Activated CD8-positive, alpha-beta memory T cell treated with anti-CD3 and anti-CD28 coated beads for 1 hour (primary cell): ENCODE measurements at places on chromosomes 1 and 21.

- no peak for DNase-seq
Measured at GRCh38 chr1:182120411-182121258, 59.1 kb upstream of the ZNF648 start.

- DNase-seq = no peak
Measured at GRCh38 chr1:165634154-165634921, 3.3 kb downstream of the MGST3 start.

DNA sequence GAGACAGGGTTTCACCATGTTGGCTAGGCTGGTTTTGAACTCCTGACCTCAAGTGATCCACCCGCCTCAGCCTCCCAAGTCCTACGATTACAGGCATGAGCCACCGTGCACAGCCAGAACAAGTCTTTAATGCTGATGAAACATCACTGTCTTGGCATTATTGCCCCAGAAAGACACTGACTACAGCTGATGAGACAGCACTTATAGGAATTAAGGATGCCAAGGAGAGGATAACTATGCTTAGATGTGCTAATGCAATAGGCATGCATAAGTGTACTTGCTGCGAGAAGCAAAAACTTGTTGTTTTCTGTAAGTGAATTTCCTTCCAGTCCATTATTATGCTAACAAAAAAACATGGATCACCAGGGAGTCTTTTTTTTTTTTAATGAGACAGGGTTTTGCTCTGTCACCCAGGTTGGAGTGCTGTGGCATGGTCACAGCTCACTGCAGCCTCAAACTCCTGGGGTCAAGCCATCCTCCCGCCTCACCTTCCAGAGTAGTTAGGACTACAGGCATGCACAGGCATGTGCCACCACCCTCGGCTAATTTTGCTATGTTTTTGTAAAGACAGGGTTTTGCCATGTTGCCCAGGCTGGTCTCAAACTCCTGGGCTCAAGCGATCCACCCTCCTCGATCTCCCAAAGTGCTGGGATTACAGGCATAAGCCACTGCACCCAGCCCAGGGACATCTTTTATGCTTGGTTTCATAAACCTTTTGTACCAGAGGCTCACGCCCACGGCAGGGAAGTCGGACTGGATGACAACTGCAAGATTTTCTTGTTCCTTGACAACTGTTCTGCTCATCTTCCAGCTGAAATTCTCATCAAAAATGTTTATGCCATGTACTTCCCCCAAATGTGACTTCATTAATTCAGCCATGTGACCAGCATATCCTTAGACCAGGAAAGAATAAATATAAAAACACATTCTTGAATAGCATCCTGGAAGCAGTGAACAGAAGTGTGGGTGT is 23.1 kb downstream of the RHEX start:
- no peak for DNase-seq

DNA sequence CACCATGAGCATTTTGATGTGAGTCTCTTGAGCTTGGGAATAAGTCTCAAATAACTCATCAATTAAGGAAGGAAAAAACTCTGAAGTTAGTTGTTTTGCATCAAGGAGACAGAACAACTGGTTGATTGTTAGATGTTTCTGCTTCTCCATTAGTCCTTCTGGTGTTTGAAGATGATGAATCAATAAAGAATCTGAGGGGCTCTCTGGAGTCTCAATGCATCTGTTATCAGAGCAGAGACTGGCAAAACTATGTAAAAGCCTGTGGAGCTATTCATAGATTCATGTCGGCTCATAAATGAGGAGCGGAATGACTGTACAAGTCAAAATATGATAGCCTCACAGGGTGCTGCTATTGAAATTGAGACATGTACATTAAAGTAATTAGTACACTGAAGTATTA is 73.3 kb upstream of the ZC3H11B start:
- no peak for DNase-seq

DNA sequence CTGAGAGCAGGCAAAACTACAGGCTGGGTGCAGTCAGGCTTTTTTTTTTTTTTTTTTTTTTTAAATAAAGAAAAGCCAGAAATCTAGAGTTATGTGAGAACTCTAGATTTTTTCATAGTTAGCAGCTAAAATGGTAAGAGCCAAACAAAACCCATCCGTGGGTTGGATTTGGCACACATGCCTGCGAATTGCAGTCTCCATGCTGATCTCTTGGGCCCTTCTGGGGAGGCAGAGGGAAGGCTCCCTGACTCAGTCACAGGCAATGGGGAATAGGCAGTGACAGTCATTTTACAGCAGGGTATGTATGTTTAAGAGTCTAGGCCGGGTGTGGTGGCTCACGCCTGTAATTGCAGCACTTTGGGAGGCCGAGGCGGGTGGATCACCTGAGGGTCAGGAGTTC is 2.6 kb downstream of the TXLNA start:
- no peak for DNase-seq

- no peak for DNase-seq
Measured at GRCh38 chr1:220902916-220903315, 23.7 kb downstream of the HLX start.

DNA sequence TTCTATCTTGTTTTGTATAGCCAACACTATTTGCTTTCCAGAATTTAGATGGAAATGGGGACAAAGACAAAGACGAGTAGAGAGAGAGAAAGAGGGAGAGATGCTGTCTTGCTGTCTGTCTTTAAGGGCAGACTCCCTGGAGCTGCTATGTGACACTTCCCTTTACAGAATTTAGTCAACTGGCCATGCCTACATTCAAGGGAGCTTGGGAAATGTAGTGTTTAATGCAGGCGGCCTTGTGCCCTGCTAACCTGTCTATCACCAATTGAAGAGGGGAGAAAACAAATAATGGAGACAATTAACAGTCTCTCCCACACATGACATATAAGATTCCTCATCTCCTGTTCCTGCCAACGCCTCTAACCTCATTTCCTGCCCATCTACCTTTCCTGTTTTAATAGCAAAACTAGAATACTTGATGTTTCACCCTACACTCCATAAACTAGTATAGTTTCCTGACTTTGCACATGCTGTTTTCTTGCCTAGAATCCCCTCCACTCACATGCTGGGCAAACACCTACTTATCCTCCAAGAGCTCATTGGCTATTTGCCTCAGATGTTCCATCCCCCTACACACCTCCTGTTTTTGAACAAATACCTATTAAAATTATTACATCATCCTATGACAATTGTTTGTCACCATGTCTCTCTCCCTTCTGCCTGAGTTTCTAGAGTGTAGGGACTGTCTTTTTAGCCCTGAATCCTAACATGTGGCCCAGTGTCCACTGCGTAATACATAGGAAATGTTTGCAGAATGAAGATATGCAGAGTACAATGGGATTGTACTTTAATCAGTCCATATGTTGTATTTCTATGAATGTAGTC is 117.2 kb downstream of the SLC25A24 start:
- no peak for DNase-seq

GRCh38 chr21:42535602-42536171 is 22.0 kb downstream of the SLC37A1 start:
- no peak for DNase-seq

DNA sequence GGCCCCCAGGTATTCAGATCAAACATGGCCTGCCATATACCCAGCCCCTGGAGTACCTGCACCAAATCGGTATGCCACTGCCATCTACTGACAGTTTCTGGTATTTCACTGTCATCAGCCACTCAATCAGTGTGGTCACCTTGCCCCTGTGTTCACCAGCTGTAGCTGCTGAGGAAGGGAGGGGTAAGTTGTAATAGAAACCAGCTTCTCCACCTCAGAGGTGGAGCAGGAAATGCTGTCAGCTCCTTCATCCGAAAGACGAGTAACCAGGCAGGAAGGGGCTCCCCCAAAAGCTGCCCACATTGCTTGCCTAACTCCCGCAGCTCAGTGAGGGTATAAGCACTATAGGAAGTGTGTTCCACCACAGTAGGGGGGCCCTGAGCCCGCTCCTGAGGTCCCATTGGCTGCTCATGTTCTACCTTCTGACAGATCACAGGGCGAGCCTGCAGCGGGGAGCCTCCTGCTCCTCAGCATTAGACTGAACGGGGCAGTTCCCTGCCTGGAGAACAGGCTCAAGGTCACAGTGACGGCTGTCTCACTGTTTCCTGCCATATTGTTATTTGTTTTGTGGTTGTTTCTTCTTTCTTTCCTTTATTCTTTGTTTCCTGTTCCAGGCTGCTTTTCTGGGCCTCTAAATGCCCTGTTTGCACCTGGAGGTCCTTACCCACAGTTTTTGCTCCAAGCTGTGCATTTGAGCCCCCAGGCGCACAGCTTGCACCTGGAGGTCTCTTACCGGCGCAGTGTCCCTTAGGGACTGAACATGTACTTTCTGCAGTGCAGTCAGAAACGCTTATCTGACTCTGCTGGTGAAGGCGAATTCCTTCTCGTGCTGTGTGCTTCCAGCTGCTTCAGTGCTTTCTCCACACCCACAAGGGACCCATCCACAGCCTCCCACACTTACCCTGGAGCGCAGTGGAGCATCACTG is 1638.3 kb downstream of the MRPL39 start:
- DNase-seq = peak; percentile 40

GRCh38 chr1:228452194-228453021 is 34.8 kb upstream of the RNF187 start:
- no peak for DNase-seq

DNA sequence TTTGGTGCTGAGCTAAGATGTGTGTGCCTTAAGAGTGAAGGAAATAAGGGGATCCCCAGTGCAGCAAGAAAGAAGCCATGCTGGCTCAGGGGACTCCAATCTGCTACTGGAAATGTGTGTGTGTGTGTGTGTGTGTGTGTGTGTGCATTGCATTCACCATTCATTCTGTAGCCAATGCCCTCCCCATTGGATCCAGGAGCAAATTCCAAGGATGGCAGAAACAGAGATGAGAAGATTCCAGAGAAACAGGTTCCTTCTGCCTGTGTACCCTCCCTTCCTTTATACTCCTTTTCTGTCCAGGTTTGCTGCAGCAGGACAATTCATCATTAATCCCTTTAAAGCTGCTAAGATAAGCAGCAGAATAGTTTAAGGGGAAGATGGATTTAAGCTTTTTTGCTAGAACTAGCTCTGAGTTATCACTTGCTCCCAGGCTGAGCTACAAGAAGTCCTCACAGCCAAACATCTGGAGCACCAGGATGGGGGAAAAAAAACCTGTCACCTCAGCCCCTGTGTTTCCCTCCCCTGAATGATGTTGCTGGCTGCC is 3.2 kb downstream of the SLC6A17 start:
- DNase-seq = no peak

- no peak for DNase-seq
Measured at GRCh38 chr21:31443736-31444521, 99.9 kb upstream of the TIAM1 start.

DNA sequence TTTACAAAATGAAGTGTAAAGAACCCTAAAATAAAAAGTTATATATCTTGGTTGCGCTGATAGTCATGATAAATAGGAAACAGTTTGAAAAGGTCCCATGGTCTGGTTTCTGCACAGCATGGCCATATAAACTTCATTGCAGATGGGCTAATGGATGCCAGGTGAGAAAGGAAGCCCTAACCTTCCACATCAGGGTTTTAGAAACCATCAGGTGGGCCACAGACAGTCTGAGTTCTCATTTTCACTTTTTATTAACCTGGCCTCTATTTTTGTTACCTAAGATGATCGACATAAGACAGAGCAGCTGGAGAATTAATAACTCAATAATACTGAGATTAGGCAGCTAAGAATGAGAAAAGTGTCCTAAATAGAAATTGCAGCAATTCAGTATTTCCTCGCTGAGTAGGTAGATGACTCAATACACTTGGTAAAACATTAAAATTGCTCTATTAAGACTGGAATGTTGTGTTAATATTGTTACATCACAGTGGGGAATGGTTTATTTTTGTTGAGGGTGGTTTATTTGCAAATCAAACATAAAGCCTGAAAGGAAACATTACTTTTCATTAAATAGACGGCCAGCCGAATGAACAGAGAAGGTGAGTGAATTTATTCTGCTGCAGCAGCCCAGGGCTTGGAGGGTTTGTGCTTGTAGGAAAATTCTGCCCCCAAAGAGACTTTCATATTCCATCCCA is 21.1 kb downstream of the C1orf21 start:
- no peak for DNase-seq

DNA sequence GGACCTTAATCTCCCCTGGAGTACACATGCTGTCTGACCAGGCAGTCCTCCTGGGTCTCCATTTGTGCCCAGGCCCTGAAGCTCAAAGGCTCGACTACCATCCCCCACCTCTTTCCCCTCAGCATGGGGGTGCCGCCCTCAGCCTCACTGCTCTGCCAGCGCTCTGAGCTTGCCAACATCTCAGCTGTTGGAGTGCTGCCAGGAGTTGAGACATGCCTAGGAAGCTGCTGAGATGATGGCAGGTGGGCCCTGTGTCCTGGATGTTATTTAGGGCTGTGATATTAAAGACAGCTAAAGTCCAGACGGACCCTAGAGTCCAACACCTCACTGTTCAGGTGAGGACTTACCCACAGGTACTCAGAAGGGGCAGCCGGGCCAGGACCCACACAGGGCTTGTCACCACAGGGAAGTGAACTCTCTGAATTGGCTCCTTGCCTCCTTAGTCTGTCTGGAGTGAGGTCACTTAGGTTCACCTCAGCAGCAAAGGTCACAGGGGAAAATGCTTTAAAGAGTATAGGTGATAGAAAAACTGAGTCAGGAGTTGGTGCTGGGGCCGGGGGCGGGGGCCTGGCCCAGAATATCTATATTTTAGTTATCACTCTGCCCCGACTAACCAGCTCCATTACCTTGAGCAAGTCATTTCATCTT is 19.7 kb upstream of the KCNC4 start:
- DNase-seq = no peak

DNA sequence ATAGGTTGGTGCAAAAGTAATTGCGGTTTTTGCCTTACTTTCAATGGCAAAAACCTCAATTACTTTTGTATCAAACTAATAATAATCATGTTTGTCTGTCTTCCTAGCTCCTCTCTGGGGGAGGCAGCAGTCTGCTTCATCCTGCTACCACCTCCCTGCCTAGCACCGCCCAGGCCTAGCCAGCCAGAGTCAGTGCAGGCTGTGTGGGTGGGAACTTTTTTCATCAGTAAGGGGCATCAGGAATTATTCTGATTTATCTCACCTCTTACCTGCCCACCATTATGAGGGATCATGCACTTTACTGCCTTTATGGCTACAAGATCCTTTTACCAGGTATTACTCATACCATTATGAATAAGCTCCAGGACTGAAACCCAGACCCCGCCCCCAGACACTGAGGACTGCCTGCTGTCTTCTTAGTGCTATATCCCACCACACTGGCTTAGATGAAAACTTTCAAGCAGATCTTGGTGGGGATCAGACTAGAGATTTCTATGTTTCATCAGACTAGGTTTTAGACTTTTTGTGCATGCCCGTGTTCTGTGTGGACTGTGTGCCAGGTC is 116.4 kb downstream of the PBX1 start:
- DNase-seq = no peak

GRCh38 chr1:226363801-226364513 is 43.9 kb downstream of the PARP1 start:
- no peak for DNase-seq

GRCh38 chr1:170086399-170087032 is 12.0 kb upstream of the KIFAP3 start:
- DNase-seq = no peak

DNA sequence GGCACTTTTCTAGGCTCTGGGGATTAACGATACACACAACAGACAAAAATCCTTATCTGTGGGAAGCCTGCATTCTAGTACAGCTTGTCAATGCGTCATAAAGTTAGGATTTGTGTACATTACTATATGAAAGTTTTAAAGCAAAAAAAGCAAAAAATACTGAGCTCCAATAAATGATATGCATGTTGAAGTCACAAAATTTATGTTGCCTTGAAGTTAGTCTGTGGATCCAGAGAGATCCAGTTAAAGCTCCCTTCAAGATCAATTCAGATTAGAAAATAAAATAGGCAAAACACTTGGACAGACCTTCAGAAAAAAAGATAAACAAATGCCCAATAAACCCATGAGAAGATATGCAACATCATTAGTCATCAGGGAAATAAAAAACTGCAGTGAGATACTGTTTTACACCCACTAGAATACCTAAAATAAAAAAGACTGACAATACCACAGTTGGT is 33.1 kb upstream of the KCNQ4 start:
- DNase-seq = no peak
